ENCODE measurements at places on chromosomes 13 and 19.

GRCh38 chr13:95480791-95481780 lies 71.4 kb upstream of the CLDN10 start:
- no peak for DNase-seq

GRCh38 chr13:113397608-113398425 lies 33.9 kb upstream of the GRTP1 start:
- no peak for DNase-seq

DNA sequence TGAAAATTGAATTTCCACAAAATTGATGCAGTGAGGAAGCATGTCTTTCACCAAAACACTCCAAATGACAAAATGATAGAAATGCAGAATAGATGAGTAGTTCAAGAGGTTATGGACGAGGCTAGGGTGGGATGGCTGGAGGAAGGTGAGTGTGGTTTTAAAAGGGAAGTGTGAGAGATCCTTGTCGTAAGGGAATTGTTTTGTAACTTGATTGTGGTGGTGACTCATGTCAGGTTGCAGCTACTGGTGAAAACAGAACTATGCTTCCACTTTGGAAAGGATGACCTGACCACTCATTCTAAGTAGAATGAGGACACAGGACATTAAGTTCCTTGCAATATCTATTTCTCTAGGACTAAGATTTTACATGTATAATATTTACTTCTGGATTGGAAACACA lies 345.7 kb downstream of the MTUS2 start:
- DNase-seq = no peak

DNA sequence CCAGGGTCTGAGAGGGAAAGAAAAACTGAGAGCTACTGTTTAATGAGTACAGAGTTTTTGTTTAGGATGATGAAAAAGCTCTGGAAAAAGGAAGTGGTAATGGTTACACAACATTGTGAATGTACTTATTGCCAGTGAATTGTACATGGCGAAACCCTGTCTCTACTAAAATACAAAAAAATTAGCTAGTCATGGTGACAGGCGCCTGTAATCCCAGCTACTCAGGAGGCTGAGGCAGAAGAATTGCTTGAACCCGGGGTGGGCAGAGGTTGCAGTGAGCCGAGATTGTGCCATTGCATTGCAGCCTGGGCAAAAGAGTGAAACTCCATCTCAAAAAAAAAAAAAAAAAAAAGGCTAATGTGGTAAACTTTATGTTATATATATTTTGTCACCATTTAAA lies 96.3 kb downstream of the VWA8 start:
- no peak for DNase-seq

GRCh38 chr19:46241626-46242025 lies 12.1 kb downstream of the IGFL1 start:
- DNase-seq = no peak

DNA sequence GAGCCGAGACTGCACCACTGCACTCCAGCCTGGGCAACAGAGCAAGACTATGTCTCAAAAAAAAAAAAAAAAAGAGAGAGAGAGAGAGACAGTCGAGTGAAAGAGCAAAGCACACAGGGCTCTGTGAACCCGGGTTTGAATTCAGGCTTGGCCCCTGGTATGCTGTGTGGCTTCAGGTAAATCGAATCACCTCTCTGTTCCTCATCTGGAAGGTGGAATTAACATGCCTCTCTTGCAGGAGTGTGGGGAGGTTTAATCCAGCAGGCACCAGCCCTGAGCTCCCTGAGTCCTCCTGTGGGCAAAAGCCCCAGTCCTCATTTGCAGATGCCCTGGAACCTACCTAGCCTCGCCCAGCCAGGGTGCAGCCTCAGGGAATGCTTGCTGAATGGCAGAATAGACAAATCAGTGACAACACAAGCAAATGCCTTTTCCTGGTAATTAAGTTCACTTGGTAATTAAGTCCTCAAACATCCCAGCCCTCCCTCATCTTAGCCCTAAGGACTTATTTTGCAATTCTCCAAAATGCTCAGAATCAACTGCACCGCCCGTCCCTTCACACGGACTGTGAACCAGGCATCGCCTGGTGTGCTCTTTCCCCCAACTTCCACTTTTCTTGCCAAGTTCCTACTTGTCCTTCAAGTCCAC lies 4.6 kb upstream of the ZNRF4 start:
- DNase-seq = no peak

GRCh38 chr19:18390065-18390907 lies 4.3 kb downstream of the GDF15 start:
- no peak for DNase-seq

DNA sequence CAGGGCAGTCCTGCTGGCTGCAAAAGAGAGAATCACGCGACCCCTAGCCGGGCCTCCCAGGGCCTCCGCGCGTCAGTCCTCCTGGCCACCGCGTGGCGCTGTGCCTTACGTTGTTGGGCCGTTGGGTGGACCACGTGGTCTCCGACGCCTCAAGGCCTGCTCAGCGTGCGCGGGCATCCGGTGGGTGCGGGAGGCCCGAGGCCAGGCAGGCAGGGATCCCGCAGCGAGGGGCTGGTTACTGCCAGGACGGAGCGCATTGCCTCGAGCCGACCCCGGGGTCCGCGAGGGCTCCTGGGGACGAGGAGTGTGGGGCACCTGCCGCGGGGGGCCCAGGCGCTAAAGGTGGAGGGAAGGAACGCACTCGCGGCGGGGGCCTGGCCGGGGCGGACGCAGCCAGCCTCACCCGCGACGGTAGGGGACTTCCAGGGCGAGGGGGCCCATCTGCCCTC lies at the start of gene TDRD12:
Gene TDRD12 (plus strand): TSS at position 157 of the 449 bp plus-strand sequence. CDS start 306 bp downstream, outside the sequence.
- no peak for DNase-seq

- DNase-seq = no peak
These were observed 3.7 kb downstream of the PSG9 start for GRCh38 chr19:43265664-43266025.

- peak; percentile 100 for DNase-seq
These were observed at the start of gene TOMM40 for GRCh38 chr19:44891016-44891882. Gene TOMM40, plus strand, starts transcription at chr19:44891254. Its CDS starts 162 bp downstream, at chr19:44891416.
